ENCODE measurements at places on chromosomes 12 and 14.
A peak's percentile ranks its signal among the peaks of the same experiment; 100 is the strongest.

GRCh38 chr12:61369241-61369910 lies 890.8 kb upstream of the USP15 start:
- no peak for DNase-seq

DNA sequence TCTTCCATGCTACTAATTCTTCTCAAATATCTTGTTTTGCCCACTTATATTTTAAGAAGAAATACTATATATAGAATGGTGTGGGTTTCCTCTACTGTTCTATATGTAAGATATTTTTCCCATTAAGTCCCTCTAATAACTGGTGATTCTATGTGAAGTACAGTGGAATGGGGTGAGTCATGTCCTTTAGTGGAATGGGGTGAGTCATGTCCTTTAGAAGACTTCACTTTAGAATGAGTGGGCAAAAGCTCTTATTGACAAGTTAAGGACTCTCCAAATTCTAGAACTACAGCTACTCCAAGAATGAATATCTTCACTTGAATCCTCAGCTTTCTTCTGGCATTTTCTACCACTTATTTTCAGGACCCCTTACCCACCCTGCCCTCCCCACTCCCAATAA lies 349.9 kb downstream of the ETNK1 start:
- peak; percentile 56 for DNase-seq

- DNase-seq = no peak
Observed at GRCh38 chr12:27614866-27615265, 81.4 kb upstream of the REP15 start.

GRCh38 chr12:48176417-48176751 lies 7.1 kb upstream of the CCDC184 start:
- no peak for DNase-seq

DNA sequence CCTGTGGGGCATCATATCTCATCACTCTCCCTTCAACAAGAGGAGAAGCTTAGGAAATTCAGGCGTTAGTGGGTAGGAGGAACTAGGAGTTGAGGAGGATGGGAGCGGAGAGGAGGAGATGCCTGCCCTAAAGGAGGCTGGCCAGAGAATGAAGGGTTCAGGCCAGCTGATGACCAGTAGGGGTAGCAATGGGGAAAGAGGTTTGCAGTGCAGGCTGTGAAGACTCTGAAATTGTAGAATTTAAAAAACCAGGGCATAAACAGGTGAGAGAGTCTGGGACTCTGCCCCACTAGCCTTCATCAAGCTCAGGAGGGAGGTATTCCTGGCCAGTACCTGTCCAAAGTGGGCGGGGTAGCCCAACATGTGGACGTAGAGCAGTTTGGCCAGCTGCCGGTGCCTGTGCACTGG lies 809 bp downstream of the AP1G2 start:
- DNase-seq = peak; percentile 38

DNA sequence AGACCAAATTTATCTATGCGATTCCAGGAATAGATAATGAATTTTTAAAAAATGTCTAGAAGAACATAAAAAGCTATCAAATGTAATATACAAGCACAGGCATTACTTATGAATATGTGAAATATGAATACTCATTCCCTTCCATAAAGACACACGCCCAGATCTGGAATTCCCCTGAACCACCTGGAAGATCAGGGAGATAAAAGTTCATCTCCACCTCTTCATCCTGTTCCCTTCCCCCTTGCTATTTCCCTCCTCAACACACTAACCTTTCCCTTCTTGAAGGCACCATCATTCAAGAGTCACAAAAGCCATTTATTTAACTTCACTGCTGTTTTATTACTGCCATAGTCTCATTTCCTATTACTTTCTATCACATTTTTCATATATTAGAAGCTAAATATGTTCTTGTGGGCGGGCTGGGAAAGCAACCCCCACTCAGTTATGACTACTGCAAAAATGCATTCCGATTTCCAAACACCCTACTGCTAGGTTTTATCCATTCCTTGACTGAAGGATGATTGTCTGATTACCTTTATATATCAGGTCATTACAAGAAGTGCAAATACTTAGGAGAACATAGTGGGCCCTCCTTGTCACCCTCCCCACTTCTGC lies 16.1 kb downstream of the FGD6 start:
- DNase-seq = peak; percentile 71

- no peak for DNase-seq
Observed at GRCh38 chr12:24349051-24349799, 399.8 kb upstream of the SOX5 start.

DNA sequence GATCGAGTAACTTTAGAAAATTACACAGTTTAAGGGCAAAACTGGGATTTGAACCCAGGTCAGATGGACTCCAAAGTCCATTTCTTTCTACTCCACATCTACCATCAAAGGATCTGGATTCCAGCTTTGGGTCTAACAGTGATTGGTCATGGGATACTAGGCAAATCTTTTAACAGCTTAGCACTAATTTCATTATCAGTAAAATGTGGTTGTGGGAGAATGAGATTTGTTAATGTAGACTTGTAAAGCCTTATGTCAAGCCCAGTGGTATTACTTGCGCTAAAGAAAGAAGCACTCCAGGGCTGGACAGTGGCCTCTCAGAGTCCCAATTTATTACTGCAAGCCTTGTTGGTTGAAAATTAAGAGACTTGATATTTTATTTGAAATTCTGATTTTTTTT lies 65.2 kb upstream of the MANSC4 start:
- no peak for DNase-seq

GRCh38 chr14:94875256-94875655 lies 105.3 kb upstream of the GSC start:
- no peak for DNase-seq

- no peak for DNase-seq
Observed at GRCh38 chr12:129550353-129550752, 353.5 kb downstream of the TMEM132D start.

DNA sequence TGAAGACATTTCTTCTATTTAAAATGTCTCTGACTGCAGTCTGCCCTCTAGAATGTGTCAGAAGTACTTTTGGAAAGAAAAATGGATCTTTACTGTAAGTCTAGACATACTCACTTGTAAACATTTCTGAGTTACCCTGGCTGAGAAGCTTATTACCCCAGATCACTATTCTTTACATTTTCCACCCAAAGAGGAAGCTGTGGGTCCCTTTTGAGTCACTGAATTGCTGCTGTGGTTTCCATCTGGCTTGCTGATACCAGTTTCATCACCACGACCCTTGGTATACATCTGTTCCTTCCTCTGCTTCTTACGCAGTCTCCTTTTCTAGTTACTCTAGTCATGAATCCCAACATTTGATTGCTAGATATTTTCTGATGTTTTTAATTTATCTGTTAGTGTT lies 20.2 kb upstream of the CLEC4D start:
- no peak for DNase-seq

DNA sequence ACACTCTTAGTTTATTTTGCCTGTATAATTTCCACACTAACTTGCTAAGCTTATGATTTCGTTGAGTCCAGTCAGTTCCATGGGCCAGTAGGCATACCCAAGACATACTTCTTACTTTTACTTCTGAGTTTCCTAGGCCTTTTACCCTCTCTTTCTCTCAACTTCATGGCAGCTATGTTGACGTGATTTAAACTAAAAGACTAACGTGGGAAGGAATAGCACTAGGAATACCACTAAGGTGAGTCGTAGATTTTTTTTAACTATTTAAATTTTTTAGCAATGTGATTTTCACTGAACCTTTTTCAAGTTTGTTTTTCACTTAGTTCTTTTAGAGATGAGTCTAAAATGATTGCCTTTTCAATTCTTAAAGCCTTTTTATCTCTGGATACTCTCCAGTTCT lies 793.5 kb upstream of the NOVA1 start:
- DNase-seq = no peak

All from SW 1271 (cell line).